Stimulated activated CD8-positive, alpha-beta memory T cell treated with anti-CD3 and anti-CD28 coated beads, Interleukin-2, amount 100 ng/mL, for 1 hour (primary cell): ENCODE measurements at places on chromosomes 7 and 10.

DNA sequence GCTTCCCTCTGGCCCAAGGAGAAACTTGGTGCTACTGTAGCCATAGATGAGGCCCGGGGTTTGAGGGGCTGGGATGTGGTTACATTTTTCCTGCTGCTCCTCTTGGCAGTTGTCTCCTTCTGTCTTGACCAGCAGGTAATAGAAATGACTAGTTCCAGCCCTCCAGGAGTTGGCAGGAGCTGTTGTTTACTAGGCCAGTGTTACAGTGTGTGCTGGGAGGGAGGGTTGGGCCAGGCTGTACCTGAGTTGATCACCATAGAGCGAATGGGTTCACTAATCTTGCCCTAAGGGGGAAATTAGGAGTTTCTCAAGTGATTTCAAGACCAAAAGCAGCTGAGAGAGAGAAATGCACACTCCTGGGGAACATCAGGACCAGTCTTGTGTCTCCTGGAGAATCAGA, 34.9 kb downstream of the PAX2 start:
- DNase-seq, result no peak

GRCh38 chr10:44898665-44899064, 12.5 kb upstream of the TMEM72 start:
- no peak for DNase-seq

GRCh38 chr10:60429084-60429849, 39.6 kb upstream of the ANK3 start:
- no peak for DNase-seq

DNA sequence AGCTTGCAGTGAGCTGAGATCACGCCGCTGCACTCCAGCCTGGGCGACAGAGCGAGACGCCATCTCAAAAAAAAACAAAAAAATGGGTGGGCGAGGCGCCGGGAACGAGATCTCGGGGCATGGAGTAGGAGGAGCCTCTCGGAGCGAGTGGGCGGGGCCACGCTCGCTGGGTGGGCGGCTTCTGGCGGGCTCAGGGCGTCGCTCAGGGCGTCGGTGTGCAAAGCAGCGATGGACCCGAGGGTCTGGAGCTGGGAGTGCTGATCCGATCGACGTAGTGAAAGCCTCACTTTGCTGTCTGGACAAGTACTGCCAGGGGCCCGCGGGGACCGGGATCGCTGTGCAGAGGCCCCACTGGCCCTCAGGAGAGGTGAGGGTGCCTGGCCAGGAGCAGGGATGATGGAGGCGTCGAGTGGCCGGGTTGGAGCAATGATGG, 22.6 kb upstream of the AMZ1 start:
- no peak for DNase-seq

- DNase-seq, result no peak
Measured at GRCh38 chr10:126475074-126475691, 86.9 kb upstream of the ADAM12 start.

- DNase-seq, result no peak
Measured at GRCh38 chr7:85322252-85322651, 135.4 kb upstream of the SEMA3D start.

GRCh38 chr7:29435167-29435566, 128.5 kb upstream of the PRR15 start:
- DNase-seq, result no peak

- DNase-seq, result no peak
Measured at GRCh38 chr7:113804475-113805095, 114.2 kb downstream of the PPP1R3A start.

GRCh38 chr7:2628130-2628482, 3.7 kb upstream of the TTYH3 start:
- no peak for DNase-seq

DNA sequence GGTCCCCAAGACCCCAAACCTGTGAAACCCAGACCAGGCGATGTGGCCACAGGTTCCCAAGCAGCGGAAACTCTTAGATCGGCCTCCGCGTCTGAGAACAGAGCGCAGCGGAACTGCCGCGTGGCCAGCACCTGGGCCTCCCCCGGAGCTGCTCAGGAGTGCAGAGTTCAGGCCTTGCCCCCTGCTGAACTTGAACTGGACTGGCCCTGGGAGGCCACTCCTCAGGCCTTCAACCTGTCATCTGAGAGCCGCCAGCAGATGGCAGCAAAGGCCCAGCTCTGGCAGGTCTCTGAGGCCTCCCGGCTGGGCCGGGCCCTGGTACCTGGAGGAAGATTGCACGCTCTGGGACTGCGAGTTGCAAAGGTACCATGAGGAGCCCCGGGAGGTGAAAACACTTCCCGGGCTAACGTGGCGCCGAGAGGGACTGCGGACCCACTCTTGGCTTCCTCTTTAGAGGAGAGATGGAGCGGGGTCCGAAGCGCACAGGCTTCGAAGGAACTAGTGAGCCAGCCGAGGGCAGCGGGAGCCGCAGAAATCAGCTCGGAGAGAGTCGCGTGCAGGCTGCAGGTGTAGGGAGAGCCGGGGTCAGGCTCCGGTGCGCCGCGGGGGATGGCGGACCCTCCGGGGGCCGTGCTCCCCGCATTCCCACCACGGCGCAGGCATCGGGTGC, 89.2 kb downstream of the PAXIP1 start:
- peak; percentile 75 for DNase-seq

DNA sequence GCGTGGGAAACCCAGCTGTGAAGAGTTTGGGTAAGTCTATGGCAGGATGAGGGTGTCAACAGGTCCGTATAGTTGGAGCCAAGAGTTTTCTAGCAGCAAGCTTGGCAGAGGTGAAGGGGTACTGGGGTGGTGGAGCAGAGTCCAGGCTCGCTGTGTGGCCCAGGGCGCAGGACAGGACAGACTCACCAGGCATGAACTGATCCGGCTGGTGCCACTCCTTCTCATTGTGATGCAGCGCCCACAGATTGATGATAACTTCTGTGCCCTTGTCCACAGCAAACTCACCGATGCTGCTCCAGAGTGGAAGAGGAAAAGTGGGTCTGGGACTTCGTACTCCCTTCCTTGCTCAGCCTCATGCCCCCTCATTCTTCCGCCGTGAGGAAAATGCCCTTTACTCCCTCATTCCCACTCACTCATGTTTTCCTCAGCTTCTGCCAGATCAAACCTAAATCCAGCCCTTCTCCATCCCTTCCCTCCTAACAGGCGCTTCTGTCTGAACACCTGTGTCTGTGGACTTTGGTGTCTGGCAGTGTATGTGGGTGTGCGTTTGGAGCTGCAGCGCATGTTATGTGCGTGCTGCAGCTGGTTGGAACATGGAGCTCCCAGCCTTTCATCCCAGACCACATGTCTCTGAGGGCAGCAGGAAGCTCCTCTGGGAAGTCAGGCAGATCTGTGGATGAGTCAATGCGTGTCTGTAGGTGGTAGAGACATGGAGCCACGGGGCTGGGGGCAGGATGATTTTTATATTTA, 5.7 kb downstream of the CYP17A1 start:
- DNase-seq, result no peak

DNA sequence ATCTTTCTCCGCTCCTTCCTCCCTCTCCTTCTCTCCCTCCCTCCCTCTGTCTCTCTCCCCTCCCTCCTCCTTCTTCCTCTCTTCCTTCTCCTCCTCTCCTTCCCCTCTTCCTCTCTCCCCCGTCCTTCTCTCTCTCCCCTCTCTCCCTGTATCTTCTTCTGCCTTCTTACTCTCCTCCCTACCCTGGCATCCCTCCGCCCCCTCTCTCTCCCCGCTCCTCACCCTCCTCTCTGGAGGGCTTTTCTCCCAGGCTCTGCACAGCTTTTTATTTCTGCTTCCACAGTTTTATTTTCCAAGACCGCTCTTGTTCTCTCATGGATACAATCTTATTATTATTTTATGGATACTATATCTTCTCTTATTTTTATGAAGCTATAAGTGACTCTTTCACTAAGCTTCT, 32.6 kb downstream of the AP5Z1 start:
- no peak for DNase-seq

DNA sequence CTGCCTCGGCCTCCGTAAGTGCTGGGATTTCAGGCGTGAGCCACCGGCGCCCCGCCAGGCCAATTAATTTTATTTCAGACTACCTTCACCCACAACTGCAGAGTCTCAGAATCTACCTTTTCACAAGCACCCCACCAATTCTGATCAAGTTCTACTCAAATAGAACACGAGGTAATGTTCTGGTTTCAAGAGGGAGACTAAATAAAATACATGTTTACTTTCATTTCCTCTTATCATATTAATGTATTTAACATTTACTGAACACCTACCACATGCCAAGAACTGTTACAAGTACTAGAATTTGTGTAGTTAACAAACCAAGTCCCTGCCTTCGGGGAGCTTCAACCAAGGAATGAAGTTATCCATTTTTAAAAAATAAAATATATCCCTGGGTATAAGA, 25.5 kb upstream of the RGS10 start:
- no peak for DNase-seq

- no peak for DNase-seq
Measured at GRCh38 chr10:31808258-31809218, 120.1 kb downstream of the ARHGAP12 start.

- no peak for DNase-seq
Measured at GRCh38 chr7:102891693-102892261, 21.0 kb upstream of the LRRC17 start.

DNA sequence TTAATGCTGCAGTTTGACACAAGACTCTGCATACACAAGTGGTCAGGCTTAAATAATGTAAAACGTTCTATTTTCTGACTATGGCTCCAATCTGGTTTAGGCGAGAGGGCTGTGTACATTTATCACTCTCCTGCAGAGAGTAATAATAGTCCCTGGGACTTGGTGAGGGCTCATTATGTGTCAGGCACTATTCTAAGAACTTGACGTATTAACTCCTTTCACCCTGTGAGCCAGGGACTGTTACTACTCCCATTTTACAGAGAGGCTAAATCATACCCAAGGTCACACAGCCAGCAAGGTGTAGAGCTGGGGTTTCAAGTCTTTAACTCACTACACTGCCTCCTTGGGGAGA, 187.2 kb upstream of the LYZL2 start:
- no peak for DNase-seq

- DNase-seq, result no peak
Measured at GRCh38 chr7:128135159-128135514, 103.9 kb upstream of the LRRC4 start.

- no peak for DNase-seq
Measured at GRCh38 chr7:19754521-19755116, 18.8 kb downstream of the TMEM196 start.

DNA sequence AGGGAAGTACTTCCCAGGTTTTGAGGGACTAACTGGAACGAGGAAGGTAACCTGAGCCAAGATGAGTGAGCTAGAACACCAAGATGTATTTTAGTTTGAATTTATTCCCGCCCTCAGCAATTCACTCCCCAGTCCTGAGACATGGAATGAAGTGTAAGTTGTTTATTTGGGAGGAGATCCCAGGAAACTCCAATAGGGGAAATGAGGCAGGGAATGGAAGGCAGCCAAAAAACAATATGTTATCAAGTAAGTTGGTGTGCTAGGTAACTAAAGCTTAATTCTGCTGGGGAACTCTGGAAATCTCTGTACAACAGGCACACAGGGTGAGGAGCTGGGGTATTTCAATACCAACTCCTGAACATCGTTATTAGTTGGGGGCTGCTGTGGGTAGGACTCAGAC, 189.7 kb upstream of the HDAC9 start:
- DNase-seq, result no peak

GRCh38 chr7:24127930-24128329, 156.1 kb upstream of the NPY start:
- no peak for DNase-seq

GRCh38 chr7:78279032-78279431, 480.5 kb downstream of the PHTF2 start:
- no peak for DNase-seq

- DNase-seq, result no peak
Measured at GRCh38 chr7:134187893-134188292, 60.8 kb downstream of the LRGUK start.

DNA sequence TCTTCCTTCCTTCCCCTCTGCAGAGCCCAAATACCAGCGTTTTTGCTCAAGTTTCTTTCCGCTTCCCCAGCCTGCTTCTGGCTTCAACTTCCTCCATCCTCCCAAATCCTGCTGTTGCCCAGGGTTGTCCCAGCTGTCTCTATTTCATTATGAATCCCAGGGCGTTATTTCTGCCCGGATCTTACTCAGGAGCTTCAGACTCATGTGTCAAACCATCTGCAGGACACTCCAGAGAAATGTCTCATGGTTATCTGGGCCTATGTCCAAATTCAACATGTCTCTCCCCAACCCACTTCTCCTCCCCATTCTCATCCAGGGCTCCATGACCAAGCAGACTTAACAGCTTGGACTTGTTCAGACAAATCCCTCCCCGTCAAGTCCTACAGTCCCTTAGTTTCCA, 15.6 kb downstream of the ARHGAP22 start:
- DNase-seq, result no peak

DNA sequence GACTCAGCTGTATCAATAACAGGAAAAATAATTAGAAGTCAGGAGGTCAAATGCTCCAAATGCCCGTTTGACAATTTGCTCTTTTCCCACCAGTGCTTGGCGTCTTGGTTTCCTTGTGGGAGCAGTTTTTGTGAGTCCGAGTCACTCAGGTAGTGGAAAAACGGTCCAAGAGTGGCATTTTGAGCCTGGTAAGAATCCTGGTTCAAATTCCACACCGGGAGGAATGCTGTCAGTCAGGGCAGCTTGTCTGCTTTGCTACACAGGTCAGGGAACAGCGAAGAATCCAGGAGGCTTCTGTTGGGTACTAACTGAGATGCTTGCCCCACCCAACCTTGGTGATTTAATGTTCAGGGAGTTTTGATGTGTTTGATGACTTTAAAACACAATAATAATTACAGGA, 209.5 kb downstream of the HERPUD2 start:
- DNase-seq, result no peak

- no peak for DNase-seq
Measured at GRCh38 chr10:59991661-59992060, 85.3 kb upstream of the CCDC6 start.

DNA sequence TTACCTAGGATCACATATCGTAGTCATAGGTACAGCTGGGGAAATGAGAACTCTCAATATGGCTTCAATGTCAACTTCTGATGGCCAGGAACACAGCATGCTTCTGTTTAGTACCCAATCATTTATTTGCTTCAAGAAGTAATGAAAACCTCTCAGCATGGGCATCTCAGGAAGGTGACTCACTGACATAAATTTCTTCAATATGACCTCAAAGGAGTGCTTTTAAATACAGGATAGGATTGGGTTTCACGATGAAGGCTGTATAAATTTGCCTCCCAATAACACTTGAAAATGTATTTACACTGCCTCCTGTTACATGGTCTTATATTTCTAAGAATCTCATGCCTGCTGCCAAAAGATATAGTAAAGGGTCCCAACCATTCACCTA, 15.1 kb downstream of the ITGA8 start:
- no peak for DNase-seq

DNA sequence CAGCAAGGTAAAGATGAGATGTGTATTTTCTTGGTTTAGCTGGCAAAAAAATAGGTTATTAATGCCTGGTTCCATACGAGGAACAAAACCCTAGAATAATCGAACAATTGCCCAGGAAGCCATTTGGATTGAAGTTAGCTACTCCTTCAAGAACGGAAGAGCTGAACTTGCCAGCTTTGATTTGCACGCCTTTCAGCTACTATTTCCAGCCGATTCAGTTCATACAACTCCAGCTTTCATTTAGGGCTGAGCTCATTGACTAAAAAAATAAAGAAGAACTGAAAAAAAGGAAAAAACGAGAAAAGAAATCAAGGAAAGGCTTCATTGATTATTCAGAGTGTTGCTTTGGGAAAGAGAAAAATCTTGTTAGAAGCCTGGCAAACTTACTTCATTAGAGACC, 60.4 kb downstream of the PTN start:
- no peak for DNase-seq

- no peak for DNase-seq
Measured at GRCh38 chr10:12922117-12922900, 79.2 kb downstream of the CCDC3 start.

- no peak for DNase-seq
Measured at GRCh38 chr10:73182568-73182967, 14.6 kb downstream of the FAM149B1 start.
